ENCODE measurements at places on chromosomes 12 and 14. TPM values are rescaled to one million over a fixed set of nuclear protein-coding genes. Genes with fewer than 3 reads are reported as not detected.

The PRB2 gene
- total RNA-seq = not detected

The SYNE3 gene
- total RNA-seq = 55.6 TPM

GRCh38 chr14:100188392-100189030 lies 29.1 kb upstream of the DEGS2 start:
- DNase-seq = no peak

- DNase-seq = no peak
Measured at GRCh38 chr14:74628418-74628817, 16.4 kb upstream of the LTBP2 start.

DNA sequence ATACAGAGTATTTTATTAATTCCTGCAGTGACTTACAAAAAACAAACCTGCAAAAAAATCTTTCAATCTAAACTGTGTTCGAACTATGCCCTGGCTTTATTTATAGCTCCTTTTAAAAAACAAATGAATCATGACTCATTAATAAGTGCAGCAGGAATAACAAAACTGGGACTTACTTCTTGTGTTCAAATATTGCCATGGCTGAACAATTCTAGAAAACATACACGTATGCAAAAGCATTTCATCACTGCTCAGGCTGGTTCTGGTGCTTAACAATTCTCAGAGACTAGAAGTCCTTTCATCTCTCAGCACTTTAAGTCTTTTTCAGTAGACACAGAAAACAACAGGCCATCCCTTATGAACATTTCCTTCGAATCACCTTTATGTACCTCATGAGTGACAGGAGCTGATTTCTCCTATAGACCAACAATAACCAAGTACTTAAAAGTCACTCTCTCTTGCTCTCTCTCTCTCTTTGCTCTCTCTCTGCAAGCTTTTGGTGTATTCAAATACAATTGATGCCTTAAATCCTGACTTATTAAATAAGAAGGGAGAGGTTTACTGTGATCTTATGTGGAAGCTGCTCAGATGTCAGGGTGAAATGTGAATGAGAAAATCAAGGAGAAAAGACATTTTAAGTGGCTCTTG lies 268.8 kb downstream of the TTC8 start:
- no peak for DNase-seq

DNA sequence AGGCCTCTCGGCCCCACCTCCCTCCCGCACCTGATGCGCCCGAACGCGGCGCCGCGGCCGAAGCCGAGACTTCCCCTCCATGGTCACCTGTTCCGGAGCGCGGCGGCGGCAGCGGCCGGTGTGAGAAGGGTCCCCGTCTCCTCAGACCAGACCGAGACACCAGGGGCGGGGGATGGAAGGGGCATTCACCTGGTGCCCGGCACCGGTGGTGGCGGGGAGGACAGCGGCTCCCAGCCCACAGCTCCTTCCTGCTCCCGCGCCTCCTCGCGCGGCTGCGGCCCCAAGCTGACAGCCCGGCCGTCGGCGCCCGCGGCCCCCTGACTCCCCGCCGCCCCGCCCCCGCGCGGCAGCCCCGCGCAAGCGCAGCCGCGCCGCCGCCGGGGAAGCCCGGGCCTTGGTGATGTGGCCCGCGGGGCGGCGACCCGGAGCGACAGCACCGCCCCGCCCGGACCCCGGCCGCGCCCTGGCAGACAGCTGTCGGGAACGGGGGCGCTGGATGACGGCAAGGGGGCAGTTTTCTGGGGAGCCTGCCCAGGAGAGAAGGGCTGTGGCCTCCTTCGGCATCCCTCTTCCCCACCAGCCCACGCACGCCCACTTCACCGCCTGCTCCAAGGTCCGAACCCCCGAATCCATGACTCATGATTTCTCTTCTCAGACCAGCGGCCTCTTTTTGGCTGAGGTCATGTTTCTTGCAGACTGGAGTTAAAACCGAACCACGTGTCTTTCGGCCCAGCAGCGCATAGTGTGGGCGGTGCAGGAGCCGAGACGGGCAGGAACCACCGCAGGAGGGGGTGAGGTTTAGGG lies at the start of gene SLC41A2:
SLC41A2 (minus strand) TSS at position 290 of the 804 bp plus-strand sequence. CDS start 29,763 bp downstream, outside the sequence.
- DNase-seq = peak; percentile 54
